ENCODE measurements at places on chromosomes 3 and 15. TPM values are rescaled to one million over a fixed set of nuclear protein-coding genes. Genes with fewer than 3 reads are reported as not detected.
A peak's percentile ranks its signal among the peaks of the same experiment; 100 is the strongest.

DNA sequence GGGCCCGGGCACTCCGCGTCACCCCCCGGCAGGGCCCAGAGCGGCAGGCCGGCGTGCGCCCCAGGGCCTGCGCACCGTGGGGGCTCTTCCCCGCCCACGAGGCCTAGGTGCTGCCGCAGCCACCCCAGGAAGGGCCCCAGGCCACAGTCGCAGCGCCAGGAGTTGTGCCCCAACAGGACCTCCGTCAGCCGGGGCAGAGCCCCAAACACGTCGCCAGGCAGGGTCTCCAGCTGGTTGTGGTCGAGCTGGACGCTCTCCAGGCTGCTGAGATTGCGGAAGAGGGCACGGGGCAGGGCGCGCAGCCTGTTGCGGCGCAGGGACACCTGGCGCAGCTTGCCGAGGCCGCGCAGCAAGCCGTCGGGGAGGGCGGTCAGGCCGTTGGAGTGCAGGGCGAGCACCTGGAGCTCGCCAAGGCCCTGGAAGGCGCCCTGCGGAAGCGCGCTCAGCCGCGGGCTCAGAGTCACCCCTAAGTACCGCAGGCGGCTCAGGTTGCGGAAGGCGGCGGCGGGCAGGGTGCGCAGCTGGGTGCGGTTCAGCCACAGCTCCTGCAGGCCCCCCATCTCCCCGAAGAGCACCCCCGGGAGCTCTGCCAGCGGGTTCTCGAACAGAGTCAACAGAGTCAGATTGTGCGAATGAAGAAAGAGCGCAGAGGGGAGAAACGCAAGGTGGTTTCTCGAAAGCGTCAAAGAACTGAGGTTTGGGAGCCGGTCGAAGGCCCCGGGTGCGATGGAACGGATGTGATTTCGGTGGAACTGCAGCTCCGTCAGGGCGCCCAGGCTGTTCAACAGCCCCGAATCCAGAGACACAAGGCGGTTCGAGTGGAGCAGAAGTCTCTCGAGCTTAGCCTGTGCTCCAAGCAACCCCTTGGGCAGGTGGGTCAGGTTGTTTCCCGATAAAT is 2.0 kb downstream of the GP5 start:
- peak overlapping the region; percentile 81 for H3K4me3 ChIP-seq
- DNase-seq: no peak
- H3K36me3 ChIP-seq: no peaks in the 10 kb centered on the region
- H3K4me1 ChIP-seq: peaks cover 17% of the 10 kb centered on the region
- peaks cover 13% of the 10 kb centered on the region for H3K27me3 ChIP-seq
- H3K27ac ChIP-seq: no peak overlapping the region

Gene CKMT1A
- total RNA-seq: 15.7 TPM

DNA sequence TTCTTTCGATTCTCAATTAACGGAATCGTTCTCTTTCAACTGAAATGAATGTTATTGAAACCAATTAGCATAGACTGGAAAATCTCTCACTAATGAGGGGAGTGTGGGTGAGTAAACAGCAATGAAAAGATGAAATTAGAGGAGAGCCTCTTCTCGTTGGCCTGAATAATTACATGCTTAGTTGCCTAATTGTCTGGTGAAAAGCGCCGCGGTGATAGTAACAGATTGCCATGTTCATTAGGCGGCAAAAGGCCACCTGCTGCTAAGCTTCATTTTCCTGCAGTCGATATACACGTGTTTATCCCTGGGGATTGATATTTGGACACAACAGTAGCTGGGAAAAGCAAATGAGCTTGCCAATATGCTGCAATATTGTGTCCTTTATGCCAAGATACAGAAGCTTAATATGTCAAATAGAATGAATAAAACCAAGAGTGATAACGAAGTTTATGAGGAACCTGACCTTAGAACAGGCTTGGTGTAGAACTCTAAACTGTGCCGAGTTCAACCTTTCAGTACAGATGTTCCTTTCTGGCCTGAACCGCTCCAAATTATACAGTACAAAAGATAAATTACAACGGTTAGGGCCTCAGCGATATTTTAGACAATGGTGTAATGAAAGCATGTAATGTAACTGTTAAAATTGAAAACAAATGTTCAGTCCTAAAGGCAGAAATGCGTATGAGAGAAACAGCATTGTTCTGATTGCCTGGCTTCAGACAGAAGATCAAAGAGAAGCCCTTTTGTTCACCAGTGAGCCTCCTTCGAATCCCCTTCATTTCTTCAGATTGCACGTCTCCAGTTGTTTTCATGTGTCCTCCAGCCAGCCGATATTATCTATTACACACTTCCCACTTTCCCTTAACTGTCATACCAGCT is 185.2 kb downstream of the SHOX2 start:
- peaks cover 5% of the 10 kb centered on the region for H3K27me3 ChIP-seq
- peak overlapping the region; percentile 81 for H3K27ac ChIP-seq
- peaks cover 39% of the 10 kb centered on the region for H3K4me1 ChIP-seq
- peaks cover 4% of the 10 kb centered on the region for H3K36me3 ChIP-seq
- DNase-seq: peak; percentile 64

Gene SLCO3A1
- 27.9 TPM for total RNA-seq

DNA sequence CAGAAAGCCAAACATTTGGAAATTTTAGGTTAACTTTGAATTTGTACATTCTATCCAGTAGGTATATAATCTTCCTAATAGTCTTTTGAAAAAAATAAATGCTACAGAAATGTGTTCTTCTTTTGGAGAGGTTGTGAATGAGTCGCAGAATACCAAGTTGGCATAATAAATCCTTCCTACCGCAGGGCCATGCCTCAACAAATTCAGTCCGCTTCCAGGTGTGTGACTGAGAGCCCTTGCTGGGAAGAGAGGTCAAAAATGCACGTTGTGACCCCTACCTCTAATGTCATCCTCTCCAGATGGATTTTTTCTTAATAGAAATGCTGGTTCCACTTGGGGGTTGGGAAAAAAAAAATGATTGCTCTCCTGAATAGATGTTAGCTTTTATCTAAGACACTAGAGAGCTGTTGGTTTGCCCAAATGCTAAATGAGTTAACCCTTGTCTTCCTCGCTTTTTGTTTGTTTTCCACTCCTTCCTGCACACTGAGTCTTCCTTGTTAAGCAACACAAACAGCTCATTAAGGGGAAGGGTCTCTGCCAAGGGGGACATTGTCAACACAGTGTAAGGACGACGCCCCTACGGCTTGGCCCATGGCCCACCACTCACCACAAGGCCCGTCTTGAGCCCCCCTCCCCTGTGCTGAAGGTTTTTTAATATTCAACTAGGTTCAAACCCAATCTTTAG is 33.9 kb downstream of the RLBP1 start:
- H3K4me1 ChIP-seq: no peaks in the 10 kb centered on the region
- H3K27me3 ChIP-seq: no peaks in the 10 kb centered on the region
- DNase-seq: no peak
- no peak overlapping the region for H3K27ac ChIP-seq
- no peak overlapping the region for H3K4me3 ChIP-seq

Gene CYP1A2
- not detected for total RNA-seq

DNA sequence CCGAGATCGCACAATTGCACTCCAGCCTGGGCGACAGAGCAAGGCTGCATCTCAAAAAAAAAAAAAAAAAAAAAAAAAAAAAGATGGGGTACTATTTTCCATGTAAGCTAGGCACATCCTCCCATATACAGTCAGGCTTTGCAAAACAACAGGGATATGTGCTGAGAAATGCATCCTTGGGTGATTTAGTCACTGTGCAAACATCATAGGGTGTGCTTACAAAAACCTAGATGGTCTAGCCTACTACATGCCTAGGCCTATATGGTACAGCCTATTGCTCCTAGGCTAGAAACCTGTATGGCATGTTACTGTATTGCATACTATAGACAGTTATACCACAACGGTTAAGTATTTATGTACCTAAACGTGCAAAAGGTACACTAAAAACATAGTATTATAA is 75.0 kb downstream of the TTBK2 start:
- H3K27ac ChIP-seq: no peak overlapping the region
- H3K4me1 ChIP-seq: no peaks in the 10 kb centered on the region
- H3K36me3 ChIP-seq: peaks cover 4% of the 10 kb centered on the region
- DNase-seq: no peak
- peaks cover 2% of the 10 kb centered on the region for H3K27me3 ChIP-seq

GRCh38 chr15:37124331-37124730 is 24.0 kb upstream of the MEIS2 start:
- H3K27me3 ChIP-seq: no peaks in the 10 kb centered on the region
- H3K27ac ChIP-seq: no peak overlapping the region
- no peak overlapping the region for H3K4me3 ChIP-seq
- DNase-seq: no peak
